Natural killer cell (primary cell): ENCODE measurements at places on chromosomes 12 and 14. TPM values are rescaled to one million over a fixed set of nuclear protein-coding genes. Genes with fewer than 3 reads are reported as not detected.

GRCh38 chr12:126558810-126559209 lies 1493.6 kb downstream of the AACS start:
- DNase-seq, result no peak
- H3K36me3 ChIP-seq, result no peaks in the 10 kb centered on the region
- H3K27me3 ChIP-seq, result no peaks in the 10 kb centered on the region
- H3K4me1 ChIP-seq, result no peaks in the 10 kb centered on the region

DNA sequence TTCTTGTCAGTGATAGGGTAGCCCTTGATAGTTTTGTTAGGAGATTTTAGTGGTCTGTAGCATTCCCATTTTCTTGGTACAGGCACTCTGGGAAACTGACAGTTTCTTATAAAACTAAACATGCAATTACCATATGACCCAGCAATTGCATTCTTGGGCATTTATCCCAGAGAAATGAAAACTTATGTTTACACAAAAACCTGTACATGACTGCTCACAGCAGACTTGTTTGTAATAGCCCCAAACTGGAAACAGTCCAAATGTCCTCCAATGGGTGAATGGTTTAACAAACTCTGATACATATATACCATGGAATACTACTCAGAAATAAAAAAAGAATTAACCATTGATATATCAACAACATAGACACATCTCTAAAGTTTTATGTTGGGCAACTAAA lies 75.5 kb downstream of the BORCS5 start:
- no peak overlapping the region for H3K4me3 ChIP-seq
- peaks cover 18% of the 10 kb centered on the region for H3K4me1 ChIP-seq
- no peak for DNase-seq
- no peak overlapping the region for H3K27ac ChIP-seq

GRCh38 chr12:48823281-48823680 lies 5.0 kb downstream of the CACNB3 start:
- no peak for DNase-seq
- no peak overlapping the region for H3K4me3 ChIP-seq
- no peak overlapping the region for H3K27ac ChIP-seq
- peaks cover 4% of the 10 kb centered on the region for H3K36me3 ChIP-seq

DNA sequence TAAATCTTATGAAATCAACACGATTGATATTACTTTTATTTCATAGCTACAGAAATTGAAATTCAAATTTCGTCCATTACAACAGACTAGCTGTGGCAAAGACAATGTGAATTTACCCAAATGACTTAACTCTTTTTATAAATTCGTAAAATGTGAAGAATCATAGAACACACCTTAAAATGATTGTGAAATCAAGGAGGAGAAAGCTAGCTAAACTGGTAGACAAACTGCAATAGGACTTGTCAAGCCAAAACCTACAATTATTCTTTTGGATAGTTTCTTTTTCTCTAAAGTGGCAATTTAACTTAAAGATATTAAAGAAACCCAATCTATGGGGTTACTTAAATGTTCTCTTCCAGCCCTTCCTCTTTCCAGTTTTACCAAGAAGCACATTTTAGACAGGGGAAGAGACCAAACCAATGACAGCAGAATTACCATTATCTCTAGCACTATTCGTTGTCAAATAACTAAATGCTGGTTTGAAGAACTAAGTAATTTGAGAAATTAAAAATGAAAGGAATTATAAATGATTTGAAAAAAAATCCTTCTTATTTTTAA lies 807 bp upstream of the SLC16A7 start:
- H3K4me3 ChIP-seq, result peak overlapping the region; percentile 93
- peaks cover 8% of the 10 kb centered on the region for H3K4me1 ChIP-seq
- no peaks in the 10 kb centered on the region for H3K27me3 ChIP-seq
- DNase-seq, result peak; percentile 11
- H3K27ac ChIP-seq, result peak overlapping the region; percentile 96
- peaks cover 5% of the 10 kb centered on the region for H3K36me3 ChIP-seq

- H3K27ac ChIP-seq, result no peak overlapping the region
- H3K4me3 ChIP-seq, result no peak overlapping the region
- no peaks in the 10 kb centered on the region for H3K27me3 ChIP-seq
- DNase-seq, result no peak
Measured at GRCh38 chr14:100865682-100866591, 37.6 kb downstream of the RTL1 start.

DNA sequence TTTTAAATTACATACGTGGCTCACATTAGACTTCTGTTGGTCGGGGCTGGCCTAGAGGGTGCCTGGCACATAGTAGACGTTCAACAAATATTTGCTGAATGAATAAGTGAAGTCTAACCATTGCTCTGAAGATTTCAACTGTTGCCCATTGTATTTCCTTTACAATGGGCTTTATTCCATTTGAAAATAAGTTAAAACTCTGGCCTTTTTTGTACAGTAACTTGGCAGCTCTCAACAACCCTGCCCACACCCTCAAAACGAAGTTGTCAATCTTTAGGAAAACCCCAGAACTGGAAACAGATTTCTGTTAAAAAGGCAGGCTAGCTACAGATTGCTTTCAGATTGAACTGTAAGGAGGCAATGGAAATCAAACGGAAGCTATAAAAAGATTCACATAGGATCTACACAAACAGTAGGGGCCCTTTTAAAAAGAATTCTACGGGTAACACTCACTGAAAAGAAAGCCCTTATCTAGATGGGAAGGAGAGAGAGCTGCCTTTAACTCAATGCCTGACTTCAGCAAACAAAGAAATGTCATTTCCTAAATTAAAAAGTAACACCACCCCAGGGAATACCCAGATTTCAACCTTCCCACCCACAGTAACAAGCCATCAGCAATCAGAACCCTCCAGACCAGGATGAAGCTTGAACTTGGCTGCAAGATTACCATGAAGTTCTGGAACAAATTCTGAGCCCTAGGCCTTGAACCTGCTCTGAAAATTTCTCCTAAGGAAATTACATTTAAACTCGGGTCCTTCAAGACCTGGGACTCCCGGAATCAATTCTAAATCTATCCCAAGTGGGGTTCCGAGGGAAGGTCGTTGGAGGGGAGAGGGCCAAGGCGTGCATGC lies 1.4 kb downstream of the WSB2 start:
- H3K4me3 ChIP-seq, result peak overlapping the region; percentile 88
- DNase-seq, result no peak
- H3K27ac ChIP-seq, result peak overlapping the region; percentile 97
- H3K27me3 ChIP-seq, result no peaks in the 10 kb centered on the region
- peaks cover 36% of the 10 kb centered on the region for H3K4me1 ChIP-seq

DNA sequence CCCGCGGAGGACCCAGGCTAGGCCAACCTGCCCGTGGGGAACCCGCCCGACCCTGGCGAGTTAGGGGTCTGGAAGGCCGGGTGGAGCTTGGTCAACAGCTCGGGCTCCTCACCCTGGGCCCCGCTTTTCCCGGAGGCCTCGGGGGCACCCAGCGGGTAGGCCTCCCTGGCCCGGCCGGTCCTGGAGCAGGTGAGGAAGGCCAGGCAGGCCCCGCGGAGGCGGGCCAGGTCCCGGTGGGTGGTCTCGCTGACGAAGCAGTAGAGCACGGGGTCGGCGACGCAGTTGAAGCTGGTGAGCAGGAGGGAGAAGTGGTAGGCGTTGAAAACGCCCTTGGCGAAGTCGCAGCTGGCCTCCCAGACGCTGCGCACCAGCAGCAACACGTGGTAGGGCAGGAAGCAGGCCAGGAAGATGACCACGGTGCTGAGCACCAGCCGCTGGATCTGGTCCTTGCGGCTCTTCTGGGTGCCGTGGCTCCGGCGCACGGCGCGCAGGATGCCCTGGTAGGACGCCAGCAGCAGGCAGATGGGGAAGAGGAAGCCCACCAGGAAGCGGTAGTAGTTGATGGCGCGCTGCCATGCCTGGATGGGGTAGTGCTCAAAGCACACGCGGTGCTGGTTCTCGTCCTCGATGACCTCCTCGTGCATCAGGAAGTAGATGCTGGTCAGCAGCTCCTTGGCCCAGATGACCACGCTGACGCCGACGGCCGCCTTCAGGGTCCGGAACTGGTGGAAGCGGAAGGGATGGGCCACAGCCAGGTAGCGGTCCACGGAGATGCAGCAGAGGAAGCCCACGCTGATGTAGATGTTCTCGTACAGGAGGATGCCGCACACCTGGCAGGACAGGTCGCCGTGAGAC lies 10.3 kb downstream of the GPR68 start:
- peak overlapping the region; percentile 9 for H3K27ac ChIP-seq
- no peaks in the 10 kb centered on the region for H3K27me3 ChIP-seq
- no peak for DNase-seq
- peaks cover 66% of the 10 kb centered on the region for H3K4me1 ChIP-seq
- peaks cover 29% of the 10 kb centered on the region for H3K36me3 ChIP-seq

- H3K36me3 ChIP-seq, result peaks cover 3% of the 10 kb centered on the region
- no peak overlapping the region for H3K27ac ChIP-seq
- no peak overlapping the region for H3K4me3 ChIP-seq
- DNase-seq, result no peak
Measured at GRCh38 chr14:24250354-24250753, 7.9 kb upstream of the TINF2 start.

DNA sequence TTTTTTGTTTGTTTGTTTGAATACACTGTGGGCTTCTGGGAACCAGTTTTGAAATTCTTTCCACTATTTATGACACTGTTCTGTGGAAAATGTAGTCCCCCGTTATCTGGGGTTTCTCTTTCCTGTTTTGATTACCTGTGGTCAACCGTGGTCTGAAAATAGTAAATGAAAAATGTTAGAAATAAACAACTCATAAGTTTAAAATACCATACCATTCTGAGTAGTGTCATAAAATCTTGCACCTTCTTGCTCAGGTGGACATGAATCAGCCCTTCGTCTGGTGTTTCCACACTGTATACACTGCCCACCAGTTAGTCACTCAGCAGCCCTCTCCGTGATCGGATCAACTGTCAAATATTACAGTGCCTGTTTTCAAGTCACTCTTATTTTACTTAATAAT lies 5.1 kb upstream of the PAPOLA start:
- no peak for DNase-seq
- no peak overlapping the region for H3K27ac ChIP-seq
- no peaks in the 10 kb centered on the region for H3K36me3 ChIP-seq
- peaks cover 9% of the 10 kb centered on the region for H3K4me1 ChIP-seq
- no peaks in the 10 kb centered on the region for H3K27me3 ChIP-seq

DNA sequence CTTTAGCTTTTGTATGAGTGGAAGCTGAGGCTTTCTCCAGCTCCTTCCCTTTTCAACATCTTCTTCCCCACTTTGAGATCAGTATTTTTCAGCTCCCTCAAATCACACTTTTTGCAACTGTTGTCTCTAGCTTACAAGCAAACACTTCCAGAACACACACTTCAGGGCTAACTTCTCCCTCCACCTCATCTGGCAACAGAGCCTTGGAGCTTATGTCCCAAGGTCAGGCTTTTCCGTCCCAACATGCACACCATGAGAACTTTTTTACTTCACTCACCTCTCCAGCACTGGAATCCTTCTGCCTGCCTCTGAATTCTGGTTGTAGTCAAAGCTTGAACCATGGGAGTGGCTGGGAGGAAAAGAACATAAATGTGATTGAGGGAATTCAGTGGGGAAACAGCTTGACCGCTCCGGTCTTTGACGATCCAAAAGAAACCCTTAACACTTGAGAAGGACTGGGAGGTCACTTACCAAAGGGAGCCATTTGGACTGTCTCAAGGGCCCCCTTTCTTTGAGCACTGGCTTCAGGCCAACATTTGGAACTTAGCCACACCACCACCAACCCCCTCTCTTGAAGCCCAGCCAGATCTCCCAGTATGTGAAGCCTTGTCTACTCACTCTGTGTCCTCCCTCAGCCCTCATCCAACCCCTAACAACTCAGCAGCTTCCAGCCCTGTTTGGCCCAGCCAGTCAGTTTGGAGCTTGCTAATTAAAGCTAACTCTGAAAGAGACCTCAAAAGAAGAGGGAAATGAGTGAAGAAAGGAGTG lies 3.9 kb upstream of the BLOC1S1 start:
- peaks cover 31% of the 10 kb centered on the region for H3K4me1 ChIP-seq
- no peak overlapping the region for H3K4me3 ChIP-seq
- no peaks in the 10 kb centered on the region for H3K36me3 ChIP-seq
- H3K27me3 ChIP-seq, result peaks cover 11% of the 10 kb centered on the region

GRCh38 chr12:68364893-68365725 lies 32.9 kb upstream of the MDM1 start:
- peak; percentile 82 for DNase-seq
- no peaks in the 10 kb centered on the region for H3K36me3 ChIP-seq

DNA sequence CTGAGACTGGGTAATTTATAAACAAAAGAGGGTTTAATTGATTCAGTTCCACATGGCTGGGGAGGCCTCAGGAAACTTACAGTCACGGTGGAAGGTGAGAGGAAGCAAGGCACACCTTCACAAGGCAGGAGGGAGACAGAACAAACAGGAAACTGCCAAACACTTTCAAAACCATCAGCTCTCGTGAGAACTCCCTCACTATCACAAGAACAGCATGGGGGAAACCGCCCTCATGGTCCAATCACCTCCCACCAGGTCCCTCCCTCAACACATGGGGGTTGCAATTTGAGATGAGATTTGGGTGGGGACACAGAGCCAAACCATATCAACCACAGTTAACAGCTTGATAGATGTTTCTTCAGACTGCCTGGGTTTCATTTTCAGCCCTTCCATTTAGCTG lies 6.2 kb upstream of the GNPNAT1 start:
- no peak for DNase-seq
- no peaks in the 10 kb centered on the region for H3K27me3 ChIP-seq
- no peaks in the 10 kb centered on the region for H3K36me3 ChIP-seq
- peaks cover 4% of the 10 kb centered on the region for H3K4me1 ChIP-seq
- no peak overlapping the region for H3K4me3 ChIP-seq
- H3K27ac ChIP-seq, result peak overlapping the region; percentile 25

GRCh38 chr12:96193725-96194575 lies at the start of gene ELK3:
ELK3 (plus strand) TSS chr12:96194375.
- peak within 1 kb of the TSS; percentile 81 for H3K27ac ChIP-seq
- H3K4me1 ChIP-seq, result peaks cover 21% of the 10 kb centered on the region
- peak; percentile 80 for DNase-seq
- peak within 1 kb of the TSS; percentile 91 for H3K4me3 ChIP-seq

DNA sequence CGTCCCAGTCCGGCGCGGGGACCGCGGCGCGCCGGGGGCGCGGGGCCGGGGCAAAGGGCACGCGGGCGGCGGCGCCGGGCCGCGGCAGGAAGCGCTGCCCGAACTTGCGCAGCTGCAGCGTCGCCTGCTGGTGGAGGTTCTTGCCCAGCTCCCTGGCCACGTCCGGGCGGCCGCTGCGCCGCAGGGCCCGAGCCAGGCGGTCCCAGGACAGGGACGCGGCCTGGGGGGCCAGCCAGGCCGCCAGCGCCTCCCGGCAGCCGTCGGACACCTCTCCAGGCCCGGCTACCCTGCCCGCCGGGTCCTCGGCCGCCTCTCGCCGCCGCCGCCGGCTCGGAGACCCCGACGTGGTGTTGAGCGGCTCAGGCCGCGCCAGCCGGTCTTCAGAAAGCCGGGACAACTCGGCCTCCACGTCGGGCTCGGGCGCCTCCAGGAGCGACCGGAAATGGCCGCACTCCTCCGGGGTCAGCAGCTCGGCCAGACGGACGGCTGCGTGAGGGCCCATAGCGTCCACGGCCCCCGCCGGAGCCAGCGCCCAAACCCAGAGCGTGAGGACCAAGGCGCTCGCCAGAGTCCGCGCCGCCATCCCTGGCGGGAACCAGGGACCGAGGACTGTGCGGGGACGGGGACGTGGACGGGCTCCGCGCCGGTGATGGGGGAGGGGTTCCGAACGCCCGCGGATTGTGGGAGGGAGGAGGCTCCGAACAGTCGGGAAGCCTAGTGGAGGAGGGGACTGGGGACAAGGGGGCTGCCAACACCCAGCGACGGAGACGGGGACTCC lies 34.0 kb downstream of the FIGNL2 start:
- H3K27ac ChIP-seq, result peak overlapping the region; percentile 37
- H3K36me3 ChIP-seq, result no peaks in the 10 kb centered on the region
- H3K27me3 ChIP-seq, result no peaks in the 10 kb centered on the region
- peak; percentile 71 for DNase-seq
- H3K4me3 ChIP-seq, result peak overlapping the region; percentile 32

Gene TSPAN8
- not detected for total RNA-seq

Gene CLEC1A
- total RNA-seq, result not detected

Gene PMEL
- total RNA-seq, result 0.35 TPM

Gene C14orf39
- total RNA-seq, result not detected

Gene KLRG1
- total RNA-seq, result 76.3 TPM

Gene OR6C3
- not detected for total RNA-seq

Gene RHEBL1
- 11.6 TPM for total RNA-seq
